ENCODE measurements at places on chromosomes 2 and 18.

DNA sequence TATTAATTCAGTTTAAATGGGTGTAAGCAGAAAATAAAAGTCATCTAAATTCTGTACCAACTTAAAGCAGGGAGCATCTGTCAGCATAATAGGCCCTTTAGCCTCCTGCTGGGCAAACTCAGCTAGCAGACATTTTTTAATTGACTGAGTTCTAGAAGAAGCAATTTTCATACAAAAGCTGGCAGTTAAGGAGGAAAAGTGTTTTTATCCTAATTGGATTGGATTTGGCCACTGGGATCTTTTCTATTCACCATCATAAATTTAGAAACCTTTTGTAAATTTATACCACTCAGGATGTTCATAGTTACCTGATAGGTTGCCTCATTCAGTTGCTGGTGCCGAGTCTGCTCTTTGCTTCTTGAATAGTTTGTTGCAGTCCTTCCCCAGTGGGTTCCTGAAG, 262.7 kb upstream of the FSIP2 start:
- DNase-seq, result no peak

GRCh38 chr2:55223958-55224760, 7.9 kb downstream of the CLHC1 start:
- no peak for DNase-seq

GRCh38 chr18:8011361-8011760, 444.2 kb downstream of the PTPRM start:
- no peak for DNase-seq

GRCh38 chr2:64130333-64130732, 13.9 kb downstream of the PELI1 start:
- no peak for DNase-seq

GRCh38 chr2:234189230-234189629, 138.7 kb downstream of the SPP2 start:
- DNase-seq, result no peak

DNA sequence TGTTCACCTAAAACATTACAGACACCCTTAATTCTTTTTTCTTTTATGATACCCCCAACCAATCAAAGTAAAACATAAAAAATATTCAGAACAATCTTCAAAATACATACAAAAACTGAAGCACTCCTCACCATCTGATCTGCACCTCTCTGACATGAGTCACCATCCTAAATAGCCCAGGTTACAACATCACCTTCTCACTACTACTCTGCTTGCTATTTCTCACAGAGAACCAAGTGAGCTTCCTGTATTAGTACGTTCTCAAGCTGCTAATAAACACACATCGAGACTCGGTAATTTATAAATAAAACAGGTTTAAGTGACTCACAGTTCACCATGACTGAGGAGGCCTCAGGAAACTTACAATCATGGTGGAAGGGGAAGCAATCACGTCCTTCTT, 183.5 kb downstream of the CBLN2 start:
- DNase-seq, result no peak

DNA sequence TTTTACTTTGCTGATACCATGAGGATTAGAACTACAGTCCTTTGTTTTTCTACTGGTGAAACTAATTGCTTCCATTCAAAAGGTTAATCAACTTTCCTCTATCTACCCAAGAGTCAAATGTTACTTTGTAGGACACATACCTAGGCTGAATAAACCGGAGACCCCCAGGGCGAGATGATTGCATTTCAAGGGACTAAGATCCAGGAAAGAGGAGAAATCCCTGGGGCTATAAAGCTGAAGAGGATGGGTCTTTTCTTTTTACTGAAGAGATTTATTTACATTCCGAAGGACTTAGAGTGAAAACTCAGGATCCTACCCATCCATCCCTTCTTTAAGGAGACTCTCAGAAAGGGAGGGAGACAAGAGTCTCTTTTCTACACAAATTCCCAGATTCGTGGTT, 331.9 kb downstream of the CDH19 start:
- DNase-seq, result no peak

DNA sequence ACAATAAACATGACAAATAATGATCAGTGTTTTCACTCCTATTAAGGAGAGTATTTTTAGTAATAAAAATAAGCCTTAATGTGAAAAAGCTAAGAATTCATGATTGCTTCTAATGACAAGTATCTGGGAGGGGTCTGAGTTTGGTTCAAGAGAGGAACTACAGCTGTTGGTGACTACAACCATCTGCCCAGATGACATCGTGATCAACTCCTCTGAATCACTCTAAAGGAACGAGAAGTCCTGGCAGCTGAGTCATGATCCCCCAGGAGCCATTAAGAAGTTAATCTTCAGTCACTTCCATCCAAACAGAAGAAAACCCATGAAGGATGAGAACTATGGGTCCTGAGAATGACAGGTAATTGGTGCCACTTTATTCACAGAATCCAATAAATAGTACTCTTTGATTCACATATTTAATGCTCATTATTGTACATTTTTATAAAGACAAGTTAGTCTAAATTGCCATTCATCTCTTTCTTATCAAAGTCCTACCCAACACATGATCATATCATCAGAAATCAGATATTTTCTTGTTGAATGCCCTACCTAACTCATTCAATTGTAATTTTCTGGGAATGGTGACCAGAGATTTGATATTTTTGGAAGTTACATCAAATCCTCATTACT, 6.8 kb downstream of the TFPI start:
- no peak for DNase-seq

DNA sequence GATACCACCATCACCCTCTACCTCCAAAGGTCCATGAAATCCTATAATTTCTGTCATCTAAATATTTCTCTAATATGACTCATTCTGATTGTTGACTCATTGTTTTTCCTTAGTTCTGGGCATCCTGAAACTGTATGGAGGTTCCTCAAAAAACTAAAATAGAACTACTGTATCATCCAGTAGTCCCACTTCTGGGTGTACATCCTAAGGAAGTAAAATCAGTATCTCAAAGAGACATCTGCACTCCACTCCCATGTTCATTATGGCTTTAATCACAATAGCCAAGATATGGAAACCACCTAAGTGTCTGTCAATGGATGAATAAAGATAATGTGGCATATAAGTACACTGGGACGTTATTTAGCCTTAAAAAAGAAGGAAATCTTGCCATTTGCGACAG, 125.8 kb upstream of the MYO3B start:
- no peak for DNase-seq

DNA sequence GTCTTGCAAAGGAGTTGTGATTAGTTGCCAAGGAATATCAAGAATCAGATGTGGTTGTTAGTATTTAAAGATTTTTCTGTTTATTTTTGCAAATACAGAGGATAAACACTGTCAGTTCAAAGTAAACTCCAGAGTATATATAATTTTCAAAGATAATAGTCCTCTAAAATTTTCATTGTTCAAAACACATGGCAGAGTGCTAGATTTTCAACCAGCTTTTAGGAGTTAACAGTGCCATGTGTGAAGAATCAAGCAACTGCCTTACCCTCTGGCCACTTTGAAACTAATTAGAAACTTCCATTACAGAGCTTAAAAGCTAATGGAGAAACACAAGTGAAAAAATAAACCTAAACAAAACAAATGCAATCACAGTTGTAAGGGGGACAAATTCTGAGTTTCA, 1605.6 kb upstream of the ZEB2 start:
- DNase-seq, result no peak

DNA sequence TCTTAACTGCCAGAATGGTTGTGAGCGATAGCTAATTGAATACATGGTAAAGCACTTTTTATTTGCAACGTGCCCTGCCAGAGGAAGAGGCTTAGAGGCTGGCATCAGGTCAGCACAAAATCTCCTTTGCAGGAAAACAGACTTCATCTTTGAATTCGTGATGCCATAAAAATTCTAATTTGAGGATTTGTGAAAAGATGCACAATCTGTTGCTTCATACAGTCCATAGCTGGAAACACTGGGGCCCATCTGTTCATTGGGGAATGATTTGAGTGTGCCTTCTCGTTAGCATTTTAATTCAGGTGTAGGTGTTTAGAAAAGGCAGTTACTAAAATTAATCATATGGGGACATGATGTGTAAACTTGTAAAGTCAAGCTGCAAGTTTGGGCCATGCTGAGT, 876.0 kb downstream of the SLC4A3 start:
- no peak for DNase-seq

- no peak for DNase-seq
Observed at GRCh38 chr2:146506851-146507250, 1338.0 kb upstream of the ACVR2A start.

DNA sequence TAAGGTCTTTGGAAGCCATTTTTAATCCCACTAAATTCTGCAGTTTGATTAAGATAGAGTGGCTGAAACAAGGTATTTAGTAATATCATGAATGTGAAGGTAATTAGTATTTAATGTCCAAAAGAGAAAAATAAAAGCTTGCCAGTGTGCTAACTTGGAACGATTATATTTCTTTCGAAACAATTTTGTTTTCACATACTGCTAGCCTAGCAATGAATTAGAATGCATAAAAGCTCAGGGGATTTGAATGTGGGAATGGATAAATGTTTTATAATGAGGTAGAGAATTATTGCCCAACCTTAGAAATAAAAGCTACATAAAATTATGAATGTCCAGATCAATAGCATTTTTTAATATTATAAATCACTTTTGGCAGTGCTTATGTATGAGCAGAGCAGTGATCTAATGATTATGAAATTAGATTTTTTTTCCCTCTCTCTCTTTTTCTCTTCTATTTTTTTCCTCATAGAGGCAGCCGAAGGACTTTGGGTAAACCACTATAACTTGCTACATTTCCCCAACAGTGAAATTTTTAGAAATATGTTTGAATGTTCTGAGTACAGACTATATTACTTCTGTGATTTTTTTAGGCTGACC, 75.5 kb downstream of the PLCL1 start:
- no peak for DNase-seq

- no peak for DNase-seq
Observed at GRCh38 chr2:23378496-23378895, 6.5 kb upstream of the KLHL29 start.

DNA sequence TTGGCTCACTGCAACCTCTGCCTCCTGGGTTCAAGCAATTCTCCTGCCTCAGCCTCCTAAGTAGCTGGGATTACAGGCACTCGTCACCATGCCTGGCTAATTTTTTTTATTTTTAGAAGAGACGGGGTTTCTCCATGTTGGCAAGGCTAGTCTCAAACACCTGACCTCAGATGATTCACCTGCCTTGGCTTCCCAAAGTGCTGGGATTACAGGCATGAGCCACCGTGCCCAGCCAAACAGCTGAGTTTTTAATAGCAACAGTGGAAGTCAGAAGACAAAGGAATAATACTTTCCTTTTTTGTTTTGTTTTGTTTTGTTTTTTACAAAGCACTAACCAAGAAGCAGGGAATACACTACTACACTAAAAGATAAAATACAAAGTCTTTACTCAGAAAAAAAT, 16.9 kb downstream of the GPR75 start:
- no peak for DNase-seq

DNA sequence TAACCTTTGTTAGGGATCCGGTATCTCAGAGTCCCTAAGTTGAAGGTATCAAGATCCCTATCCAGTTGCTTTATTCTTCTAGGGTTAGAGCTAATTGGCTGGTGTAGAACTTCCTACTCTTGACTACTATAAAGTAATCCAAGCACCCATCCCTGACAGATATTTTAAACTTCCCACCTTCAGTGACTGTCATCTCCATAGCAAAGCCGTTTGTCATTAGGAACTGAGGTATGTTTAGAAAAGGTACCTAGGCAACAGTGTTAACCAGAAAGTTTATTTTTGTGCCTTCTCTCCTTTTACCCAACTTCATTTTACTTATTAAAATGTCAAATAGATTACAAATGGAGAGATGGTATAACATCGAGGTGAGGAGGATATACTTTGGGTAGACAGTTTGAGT, 4.5 kb downstream of the FAM117B start:
- DNase-seq, result no peak

DNA sequence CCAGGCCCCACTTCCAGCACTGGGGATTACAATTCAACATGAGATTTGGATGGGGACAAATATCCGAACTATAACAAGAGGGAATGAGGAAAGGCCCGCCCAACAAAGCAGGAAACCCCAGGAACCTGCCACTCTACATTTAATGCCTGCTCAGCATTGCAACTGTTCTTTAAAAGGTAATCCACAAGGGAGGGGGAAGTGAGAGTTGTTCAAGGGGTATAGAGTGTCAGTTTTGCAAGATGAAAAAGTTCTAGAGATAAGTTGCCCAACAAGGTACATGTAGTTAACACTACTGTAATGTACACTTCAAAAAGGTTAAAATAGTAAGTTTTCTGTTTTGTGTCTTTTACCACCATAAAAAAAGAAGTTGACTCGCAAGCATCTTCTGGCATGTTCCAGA, 137.6 kb downstream of the MBD2 start:
- no peak for DNase-seq

DNA sequence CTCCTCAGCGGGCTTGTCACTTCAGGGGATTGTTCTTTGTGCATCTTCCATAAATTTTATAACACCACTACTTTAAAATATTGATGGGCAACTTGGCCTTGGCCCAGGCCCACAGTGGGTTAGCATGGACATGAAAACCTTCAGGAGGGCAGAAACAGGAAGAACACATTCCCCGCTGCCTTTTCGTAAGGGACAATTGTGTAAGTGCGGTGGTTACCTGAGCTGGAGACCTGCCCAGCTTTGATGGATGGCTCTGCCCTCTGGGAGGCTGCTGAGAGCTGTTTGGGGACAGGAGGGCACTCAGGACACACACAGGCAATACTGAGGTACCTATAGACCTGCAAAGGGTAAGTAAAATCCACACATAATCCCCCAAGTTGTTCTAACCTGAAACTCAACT, 46.8 kb downstream of the FECH start:
- DNase-seq, result no peak

GRCh38 chr2:74146929-74147726, 584 bp downstream of the BOLA3 start:
- DNase-seq, result no peak

DNA sequence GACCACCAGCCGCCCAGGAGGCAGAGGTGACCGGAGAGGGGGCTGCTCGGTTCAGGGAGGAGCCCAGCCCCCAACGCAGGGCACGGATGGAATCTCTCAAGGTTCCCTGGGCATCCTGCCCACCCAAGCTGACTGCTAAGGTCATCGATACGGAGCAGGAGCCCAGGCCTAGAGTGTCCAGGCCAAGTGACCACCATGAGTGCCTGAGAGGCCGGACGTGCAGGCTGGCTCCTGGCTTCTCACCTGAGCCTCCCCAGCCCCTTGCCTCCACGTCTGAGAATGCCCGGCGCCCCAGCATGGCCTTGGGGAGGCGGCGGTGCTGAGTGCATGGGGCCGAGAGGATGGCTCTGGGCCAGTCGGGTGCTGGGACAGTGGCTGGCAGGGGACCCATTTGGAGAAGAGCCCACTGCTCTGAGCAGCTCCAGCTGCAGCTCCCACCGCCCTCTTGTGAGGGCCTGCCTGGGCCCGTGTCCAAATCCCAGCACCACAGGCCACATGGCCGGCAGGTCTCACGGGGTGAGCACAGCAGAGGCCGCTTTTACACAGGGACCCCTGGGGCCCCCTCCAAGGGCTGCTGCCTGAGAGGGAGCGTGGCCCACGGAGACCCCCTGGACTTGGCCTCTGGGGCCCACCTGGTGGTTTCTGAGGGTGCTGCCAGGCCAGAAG, 102.8 kb upstream of the CTDP1 start:
- DNase-seq, result peak; percentile 51

- no peak for DNase-seq
Observed at GRCh38 chr18:59062643-59063006, 77.1 kb upstream of the SEC11C start.
